ENCODE measurements at places on chromosomes 6 and 20.

DNA sequence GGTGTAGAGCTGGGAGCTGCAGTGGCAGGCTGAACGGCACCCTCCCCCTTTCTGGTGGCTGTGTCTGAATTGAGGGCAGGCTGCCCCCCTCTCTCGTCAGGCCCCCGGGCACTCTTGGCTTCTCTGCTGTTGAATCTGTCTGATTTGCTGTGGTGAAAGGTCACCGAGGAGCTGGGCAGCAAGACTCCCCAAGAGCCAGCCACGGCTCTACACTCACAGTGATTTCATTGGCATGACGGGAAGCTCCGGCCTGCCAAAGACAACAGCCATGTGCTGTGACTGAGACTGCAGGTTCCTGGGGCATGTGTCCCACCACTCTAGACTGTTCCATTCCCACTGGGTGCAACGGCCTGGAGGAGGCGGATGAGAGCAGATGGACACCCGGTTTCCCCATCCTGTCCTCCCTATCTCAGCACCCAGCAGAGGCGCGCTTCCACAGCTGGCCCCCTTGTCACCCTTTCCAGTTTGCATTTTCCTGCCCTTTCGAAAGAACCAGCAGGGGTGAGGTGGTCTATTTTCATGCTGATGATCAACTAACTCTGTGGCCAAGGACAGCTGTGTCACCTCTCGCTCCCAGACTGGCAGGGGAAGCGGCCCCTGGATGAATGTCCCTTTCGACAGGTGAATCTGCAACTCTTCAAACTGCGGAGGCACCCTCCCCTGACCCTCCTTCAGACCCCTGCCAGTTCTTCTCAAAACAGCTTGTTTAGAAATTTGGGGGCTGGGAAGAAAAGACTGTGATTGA is 2.2 kb downstream of the APCDD1L start:
- DNase-seq = no peak

- DNase-seq = peak; percentile 45
Observed at GRCh38 chr6:141398949-141399348, 733.8 kb upstream of the GJE1 start.

DNA sequence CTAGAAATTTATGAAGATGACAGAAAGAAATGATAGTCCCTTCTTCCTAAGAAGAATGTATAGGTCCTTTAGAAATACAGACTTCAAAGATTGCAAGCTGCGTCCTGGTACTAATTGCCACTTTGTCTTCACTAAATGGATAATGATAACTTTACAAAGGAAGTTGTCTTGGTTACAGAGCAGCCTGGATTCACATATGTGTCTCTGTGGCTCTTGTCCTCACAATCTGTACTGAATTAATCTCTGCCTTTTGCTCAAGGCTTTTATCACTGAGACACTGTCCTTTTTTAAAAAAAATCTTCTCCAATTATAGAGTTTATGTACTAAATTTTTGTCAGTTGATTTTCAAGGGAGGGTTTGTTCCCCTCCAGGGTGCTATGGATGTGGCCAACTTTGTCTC is 17.5 kb upstream of the MRAP2 start:
- DNase-seq = no peak

- no peak for DNase-seq
Observed at GRCh38 chr20:24933266-24933908, 15.7 kb upstream of the CST7 start.

All from fibroblast of skin of abdomen (primary cell).